ENCODE measurements at places on chromosomes 5 and 9.

GRCh38 chr9:89433826-89434225, 64.1 kb downstream of the SEMA4D start:
- DNase-seq: peak; percentile 21

DNA sequence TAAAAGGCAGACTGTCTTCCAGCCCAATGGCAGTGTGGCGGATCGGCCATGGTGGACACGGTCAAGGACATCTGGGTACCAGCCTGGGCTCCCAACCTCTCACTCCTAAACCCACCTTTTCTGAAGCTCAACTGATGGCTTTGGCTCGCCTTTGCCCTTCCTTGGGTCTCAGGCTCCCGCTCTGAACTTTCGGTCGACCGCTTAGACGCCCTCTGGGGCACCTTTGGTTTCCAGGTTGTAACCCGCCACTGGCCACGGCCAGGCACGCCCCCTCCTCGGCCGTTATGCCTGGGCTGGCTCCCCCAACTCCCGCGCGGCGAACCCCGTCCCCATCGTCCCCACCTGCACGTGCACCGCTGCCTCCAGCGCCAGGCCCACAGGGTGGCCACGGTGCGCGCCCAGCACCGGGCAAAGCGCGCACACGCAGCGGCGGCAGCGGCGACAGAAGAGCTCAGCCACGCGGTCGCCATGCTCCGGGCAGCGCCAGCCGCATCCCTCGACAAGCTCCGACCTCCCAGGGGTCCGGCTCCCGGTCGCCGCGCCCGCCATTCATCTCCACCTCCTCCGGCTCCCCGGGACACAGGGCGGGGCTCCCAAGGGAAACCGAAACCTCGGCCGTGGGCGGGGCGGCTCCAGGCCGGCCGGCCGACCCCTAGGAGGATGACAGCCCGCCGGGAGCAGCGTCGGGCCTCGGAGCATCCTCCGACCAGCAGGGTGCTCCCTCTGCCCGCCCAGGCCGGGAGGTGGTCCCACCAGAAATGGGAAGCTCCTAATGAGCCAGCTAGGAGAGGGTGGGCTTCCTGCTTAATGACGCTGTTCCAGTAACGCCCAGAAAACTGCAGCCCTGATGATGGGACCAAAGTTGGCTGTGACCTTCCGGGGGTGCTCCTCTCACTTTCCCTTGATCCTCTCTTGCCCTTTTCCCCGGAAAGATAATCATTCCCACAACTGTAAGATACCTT, at the start of gene TRIM14:
TRIM14 (minus strand) TSS at position 583 of the 962 bp plus-strand sequence; CDS start at position 549, 34 bp downstream.
- peak; percentile 75 for DNase-seq

- no peak for DNase-seq
Measured at GRCh38 chr5:143918961-143919360, 107.0 kb downstream of the HMHB1 start.

GRCh38 chr5:126358525-126358924, 64.7 kb upstream of the GRAMD2B start:
- DNase-seq: no peak

- no peak for DNase-seq
Measured at GRCh38 chr5:62778316-62779009, 199.8 kb downstream of the LRRC70 start.

- peak; percentile 78 for DNase-seq
Measured at GRCh38 chr5:98770209-98770910, 3.1 kb upstream of the RGMB start.
